D341Med (cell line): ENCODE measurements at places on chromosomes 6 and 20.

DNA sequence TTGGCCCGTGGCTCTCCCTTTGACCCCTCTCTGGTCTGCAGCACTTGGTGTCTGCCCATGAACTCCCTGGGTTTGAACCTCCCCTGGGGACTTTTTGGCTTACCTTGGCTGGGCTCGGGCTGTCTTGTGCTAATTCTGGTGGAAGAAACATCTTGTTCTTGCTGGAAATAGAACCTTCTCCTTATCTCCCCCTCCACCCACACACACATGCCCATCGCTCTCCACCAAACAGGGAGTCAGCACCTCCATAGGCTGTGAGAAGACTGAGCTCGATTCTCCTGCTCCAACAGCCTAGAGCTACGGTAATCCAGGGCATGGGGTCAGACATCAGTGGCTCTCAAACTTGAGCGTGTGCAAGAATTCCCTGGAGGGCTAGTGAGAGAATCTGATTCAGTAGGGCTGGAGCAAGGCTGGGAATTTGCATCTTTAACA, 114.4 kb upstream of the SLC22A23 start:
- no peak for DNase-seq

DNA sequence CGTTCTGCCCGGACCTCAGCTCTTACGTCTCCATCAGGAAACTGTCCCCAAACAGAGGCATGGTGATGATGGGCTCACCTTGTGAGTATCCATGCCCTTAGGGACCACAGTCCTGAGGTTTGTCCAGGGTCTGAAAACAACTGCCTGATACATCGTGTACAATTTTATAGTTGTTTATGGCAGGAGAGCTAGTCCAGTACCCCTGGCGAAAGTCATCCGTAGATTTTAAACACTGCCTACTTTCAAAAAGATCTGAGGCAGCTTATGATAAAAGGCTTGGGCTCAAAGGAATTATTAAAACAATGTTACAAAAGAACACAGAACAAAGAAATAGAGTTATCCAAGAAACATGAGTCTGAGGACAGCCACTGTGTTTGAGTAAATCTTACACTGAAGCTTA, 14.0 kb downstream of the NTSR1 start:
- no peak for DNase-seq

DNA sequence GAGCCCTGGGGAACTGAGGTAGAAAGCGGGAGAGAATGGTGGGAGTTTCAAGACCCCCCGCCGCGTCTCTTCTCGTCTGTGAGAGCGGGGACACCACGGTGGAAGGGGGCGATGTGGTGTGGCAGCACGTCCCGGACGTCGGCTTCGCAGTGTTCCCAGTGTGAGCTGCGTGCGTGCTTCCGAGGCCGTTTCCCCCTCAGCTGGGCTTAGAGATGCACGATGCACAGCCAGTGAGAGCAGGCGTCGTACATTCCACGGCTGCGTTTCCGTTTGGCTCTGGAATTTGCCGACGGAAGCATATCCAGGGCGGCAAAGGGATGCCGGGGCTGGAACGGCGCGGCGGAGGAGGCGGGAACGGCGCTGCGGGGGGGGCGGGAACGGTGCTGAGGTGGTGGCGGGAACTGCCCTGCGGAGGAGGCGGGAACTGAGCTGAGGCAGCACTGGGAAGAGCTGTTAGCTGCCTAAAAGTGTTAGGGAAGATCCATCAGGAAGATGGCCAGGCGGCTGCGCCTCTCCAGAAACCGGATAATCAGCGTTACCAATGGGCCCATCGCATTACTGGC, 37.7 kb downstream of the KIF25 start:
- DNase-seq = peak; percentile 51

GRCh38 chr6:113989675-113990074, 18.7 kb upstream of the HDAC2 start:
- DNase-seq = no peak

- DNase-seq = no peak
These were observed 7.9 kb downstream of the RIN2 start for GRCh38 chr20:19765913-19766312.

- peak; percentile 28 for DNase-seq
These were observed 271.4 kb downstream of the EYA4 start for GRCh38 chr6:133512410-133513016.

DNA sequence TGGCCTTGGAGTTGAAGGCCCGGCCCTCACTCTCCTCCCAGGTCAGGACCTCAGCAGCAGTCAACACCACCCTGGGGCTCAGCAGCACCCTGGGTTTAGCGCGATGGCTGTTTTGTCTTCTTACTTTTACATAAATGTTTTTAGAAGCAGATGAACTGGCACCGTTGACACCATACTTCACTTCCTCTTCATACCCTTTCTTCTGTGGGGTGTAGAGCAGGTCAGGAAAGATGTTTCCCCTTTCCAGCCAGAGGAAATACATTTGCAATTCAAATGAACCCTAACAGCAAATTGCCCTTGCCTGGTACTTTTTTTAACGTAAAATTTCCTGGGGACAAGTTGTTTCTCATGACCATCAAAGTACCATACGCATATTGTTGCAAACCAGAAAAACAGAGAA, 54.7 kb upstream of the SNX9 start:
- no peak for DNase-seq

GRCh38 chr6:44464527-44465310, 77.2 kb downstream of the CDC5L start:
- DNase-seq = no peak

DNA sequence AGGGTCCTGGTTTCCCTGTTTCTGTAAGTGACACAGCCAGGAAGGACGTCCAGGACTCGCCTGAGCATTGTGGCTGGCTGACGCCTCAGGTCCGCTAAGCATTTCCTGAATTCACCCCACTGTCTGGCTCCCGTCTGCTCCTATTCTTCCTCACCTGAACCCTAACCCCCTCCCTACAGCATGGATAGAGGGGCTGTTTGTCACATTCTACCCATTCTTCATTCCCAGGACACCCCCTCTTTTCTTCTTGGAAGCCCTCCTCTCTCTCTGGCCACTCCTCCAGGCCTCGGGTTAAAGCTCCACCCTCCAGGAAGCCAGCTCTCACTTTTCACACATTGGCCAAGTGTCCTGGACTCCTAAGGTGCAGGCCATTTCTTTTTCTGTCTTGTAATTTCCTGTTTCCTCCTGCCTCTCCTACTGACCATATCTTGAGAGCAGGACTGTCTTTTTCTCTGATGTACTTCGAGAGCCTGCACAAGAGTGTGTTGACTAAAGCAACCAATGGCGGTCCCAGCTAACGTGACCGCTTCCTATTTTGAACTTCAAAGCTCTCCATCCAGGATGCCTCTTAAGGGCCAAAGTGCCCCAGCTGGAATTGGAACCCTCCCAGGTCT, 24.2 kb upstream of the MYMX start:
- peak; percentile 20 for DNase-seq

GRCh38 chr6:149988550-149989346, 25.0 kb downstream of the ULBP1 start:
- DNase-seq = no peak

GRCh38 chr6:47264775-47265184, 44.9 kb downstream of the TNFRSF21 start:
- no peak for DNase-seq

DNA sequence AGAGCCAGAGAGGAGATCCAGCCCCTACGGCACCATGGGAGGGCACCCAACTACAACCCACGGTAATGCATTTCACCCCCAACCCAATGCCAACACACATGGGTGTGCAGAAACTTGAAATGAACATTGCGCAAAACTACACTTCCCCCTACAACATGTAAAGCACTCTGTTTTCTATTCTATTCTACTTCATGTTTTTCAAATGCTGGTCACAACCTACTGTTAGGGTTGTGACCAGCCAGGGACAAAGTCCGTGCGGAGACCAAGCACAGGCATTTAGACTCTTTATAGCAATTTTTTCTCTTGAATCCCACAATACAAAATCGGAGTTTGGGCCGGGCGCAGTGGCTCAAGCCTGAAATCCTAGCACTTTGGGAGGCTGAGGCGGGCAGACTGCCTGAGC, 90.6 kb downstream of the MRPL14 start:
- no peak for DNase-seq

- no peak for DNase-seq
These were observed 35.3 kb upstream of the CDKN1A start for GRCh38 chr6:36642913-36643817.

- no peak for DNase-seq
These were observed 15.8 kb upstream of the FOXC1 start for GRCh38 chr6:1593958-1594314.

GRCh38 chr6:150070236-150070818, 1.4 kb upstream of the ULBP3 start:
- DNase-seq = no peak

- no peak for DNase-seq
These were observed 226.1 kb upstream of the CEP162 start for GRCh38 chr6:84453499-84453898.

DNA sequence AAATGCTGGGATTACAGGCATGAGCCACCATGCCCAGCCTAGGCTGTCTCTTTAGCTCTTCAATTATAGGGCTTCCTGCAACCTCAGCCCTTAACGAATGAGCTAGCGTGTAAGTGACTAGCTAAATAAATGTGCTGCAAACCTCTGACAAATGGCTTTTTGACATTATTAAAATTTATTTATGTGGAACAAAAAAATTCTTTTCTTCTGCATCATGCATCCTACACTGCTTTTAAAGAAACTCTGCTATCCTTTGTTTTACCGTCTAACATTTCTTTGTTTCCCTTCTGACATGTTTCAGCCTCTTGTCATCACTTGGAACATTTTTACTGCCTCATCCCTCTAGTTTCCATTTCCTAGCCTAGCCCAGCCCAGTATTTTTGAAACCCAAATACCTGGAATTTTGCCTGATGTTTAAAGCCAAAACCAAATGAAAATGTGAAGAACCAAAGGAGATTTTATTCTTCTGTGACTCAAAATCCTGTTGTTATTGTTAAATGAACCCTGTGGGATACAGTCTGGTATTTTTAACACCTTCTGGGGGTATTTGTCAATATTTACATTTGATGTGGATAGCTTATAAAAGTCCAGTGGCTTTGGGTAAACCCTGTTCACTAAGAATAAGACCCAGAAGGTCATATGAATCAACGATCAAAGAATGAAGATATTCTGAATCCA, 9.5 kb downstream of the NT5E start:
- no peak for DNase-seq

DNA sequence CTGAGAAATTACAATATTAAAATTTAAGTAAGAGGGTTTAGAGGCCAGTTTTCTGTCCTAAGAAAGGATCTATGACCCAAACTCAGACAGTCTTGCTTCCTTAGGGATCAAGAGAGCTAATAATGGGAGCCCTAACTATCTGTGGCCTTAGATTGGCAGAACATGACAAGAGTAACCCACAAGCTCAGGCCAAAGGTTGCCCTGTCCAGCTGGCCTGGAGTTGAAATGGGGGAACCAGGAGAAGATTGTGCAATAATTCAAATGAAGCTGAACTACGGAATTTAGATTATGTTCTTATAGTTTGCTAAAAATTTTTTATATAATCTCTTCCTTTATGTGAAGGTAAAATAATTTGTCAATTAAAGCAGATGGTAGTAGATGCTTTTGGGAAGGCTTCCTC, 26.4 kb downstream of the LAMA4 start:
- no peak for DNase-seq

- no peak for DNase-seq
These were observed 24.5 kb upstream of the TAF8 start for GRCh38 chr6:42025845-42026243.

GRCh38 chr6:41901882-41902519, 6.8 kb upstream of the USP49 start:
- DNase-seq = no peak

GRCh38 chr6:167400482-167401138, 75.7 kb downstream of the TTLL2 start:
- DNase-seq = no peak

- no peak for DNase-seq
These were observed 387.0 kb downstream of the SYNE1 start for GRCh38 chr6:152250127-152250526.

DNA sequence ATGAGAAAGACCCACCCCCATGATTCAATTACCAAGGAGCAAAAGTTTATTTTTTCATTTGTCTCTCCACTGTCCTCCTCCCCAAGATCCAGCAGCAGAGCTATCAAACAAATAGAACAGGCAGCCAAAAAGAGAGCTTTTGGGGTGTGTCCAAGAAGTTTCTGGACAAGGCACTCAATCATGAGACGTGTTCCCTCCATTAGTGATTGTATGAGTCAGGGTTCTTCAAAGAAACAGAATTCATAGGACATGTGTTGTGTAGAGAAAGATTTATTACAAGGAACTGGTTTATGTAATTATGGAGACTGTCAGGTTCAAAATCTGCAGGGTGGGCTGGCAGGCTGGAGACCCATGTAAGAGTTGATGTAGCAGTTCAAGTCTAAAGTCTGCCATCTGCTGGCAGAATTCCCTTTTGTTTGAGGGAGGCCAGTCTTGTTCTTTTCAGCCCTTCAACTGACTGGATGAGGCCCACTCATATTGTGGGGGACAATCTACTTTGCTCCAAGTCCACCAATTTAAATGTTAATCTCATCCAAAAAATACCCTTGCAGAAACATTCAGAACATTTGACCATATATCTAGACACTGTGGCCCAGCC, 248.1 kb upstream of the OPRM1 start:
- no peak for DNase-seq

DNA sequence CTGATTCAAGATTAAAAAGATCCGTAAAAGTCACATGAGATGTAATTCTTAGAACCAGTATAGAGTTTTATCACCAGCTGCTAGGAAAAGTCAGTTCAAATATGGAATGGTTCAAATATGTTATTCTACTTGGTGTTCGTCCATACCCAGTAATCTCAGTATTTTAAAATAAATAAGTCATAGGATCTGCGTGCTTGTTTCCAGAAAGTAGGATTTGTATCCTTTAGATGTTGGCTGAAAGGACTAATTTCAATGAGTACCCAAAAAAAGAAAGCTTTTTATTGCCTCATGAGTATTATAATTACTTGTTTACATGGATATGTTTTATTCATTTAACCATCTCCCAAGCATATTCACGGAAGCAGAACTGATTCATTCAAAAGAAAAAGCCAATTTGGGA, 12.2 kb downstream of the TPD52L1 start:
- no peak for DNase-seq

GRCh38 chr6:108589244-108589791, 28.6 kb downstream of the FOXO3 start:
- no peak for DNase-seq

DNA sequence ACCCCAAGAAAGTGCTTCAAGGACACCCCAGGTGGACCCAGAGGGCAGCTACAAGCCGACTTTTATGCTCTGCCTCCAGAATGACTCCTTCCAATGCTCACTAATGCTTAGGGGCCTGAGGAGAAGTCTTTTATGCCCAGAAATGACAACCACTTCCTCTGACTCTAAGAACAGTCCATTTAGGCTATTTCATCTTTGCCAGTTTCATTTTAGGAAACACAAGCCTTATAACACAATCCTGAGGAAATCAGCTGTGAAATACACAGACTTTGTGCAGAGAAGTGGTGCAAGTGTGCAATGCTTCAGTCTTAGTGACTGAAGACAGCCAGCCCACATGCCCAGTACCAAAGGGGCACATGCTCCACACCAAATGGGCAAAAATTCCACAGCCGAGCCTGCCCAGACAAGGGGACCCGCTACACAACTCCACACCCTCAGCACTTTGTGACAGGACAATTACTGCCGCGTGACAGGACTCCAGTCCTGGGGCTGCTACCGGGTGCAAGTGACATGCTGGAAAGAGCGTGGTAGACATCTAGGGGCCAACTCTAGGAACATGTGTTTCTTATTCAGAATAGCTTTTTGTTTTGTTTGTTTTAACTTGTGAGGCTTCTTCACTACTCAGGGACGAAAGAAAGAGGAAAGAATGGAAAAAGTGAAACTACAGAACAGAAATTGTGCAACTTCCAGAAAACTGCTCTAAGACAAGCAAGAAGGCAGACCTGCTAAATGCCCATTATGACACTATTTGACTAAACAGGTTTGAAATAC, 28.2 kb upstream of the PLAGL1 start:
- no peak for DNase-seq
